Activated CD8-positive, alpha-beta memory T cell treated with anti-CD3 and anti-CD28 coated beads for 1 hour (primary cell): ENCODE measurements at places on chromosomes 16 and 17.

GRCh38 chr17:39527220-39527813 lies 66.0 kb downstream of the CDK12 start:
- DNase-seq = no peak

DNA sequence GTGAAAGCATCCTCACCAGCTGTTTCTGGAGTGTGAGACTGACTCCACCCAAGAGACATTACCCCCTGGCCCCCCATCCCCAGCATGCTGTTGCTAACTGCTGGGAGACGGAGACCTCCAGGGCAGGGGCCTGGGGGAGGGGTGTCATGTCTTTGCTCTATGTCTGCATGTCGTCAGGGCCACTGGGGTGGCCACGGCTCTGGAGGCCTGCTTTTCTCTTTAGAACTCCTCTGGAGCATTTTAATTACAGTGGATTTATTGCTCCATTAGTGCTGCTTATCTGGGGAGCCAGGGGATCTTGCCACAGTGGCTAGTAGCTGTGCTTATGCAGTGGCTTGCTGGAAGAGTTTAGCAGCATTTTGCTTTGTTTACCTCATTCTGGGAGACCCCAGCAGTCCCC lies 32.3 kb downstream of the CLEC16A start:
- no peak for DNase-seq

GRCh38 chr16:19898924-19899604 lies 14.4 kb upstream of the GPRC5B start:
- DNase-seq = no peak

GRCh38 chr16:88628512-88628974 lies 9.8 kb upstream of the IL17C start:
- DNase-seq = no peak

GRCh38 chr17:64920419-64921172 lies 1.3 kb upstream of the LRRC37A3 start:
- no peak for DNase-seq

DNA sequence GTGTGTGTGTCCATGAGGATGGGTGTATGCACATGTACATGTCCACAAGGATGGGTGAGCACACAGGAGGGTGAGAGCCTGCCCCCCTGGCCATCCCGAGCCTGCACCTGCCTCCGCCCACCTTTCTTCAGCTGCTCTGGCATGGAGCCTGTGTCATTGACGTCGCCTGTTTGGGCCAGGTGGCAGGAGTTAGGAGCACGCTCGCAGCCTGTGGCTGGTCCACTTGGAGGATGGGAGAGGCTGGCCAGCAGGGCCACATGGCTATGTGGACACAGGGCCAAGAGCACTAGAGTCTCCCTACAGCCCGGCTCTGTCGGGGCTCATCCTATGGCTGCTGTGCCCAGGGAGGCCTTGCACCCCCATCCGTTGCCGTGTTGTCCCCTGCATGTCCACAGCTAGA lies 21.4 kb downstream of the BAHCC1 start:
- DNase-seq = no peak

- no peak for DNase-seq
Observed at GRCh38 chr16:73214825-73215677, 167.1 kb upstream of the ZFHX3 start.

DNA sequence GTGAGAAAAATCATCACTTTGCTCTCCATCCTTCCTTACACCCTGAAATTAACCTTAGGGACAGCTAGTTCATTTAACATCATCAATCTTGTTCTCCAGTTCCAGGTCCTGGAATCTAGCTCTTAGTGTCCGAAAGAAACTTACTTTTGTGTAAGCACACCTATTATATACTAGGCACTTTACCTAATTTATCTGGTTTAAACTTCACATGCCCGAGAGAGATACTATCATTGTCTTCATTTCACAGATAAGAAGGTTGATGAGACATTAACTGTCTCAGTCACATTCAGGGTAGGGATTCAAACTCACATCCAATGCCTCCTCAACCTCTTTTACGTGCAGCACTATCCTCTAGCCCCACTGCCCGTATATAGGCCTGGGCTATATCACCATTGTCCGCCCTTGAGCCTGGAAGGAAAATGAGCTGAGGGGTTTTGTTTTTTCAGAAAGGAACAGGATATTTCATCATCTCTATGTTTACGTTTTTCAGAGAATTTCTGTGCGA lies 501 bp upstream of the AP2B1 start:
- DNase-seq = no peak

- DNase-seq = no peak
Observed at GRCh38 chr16:48217708-48218107, 26.4 kb upstream of the LONP2 start.

DNA sequence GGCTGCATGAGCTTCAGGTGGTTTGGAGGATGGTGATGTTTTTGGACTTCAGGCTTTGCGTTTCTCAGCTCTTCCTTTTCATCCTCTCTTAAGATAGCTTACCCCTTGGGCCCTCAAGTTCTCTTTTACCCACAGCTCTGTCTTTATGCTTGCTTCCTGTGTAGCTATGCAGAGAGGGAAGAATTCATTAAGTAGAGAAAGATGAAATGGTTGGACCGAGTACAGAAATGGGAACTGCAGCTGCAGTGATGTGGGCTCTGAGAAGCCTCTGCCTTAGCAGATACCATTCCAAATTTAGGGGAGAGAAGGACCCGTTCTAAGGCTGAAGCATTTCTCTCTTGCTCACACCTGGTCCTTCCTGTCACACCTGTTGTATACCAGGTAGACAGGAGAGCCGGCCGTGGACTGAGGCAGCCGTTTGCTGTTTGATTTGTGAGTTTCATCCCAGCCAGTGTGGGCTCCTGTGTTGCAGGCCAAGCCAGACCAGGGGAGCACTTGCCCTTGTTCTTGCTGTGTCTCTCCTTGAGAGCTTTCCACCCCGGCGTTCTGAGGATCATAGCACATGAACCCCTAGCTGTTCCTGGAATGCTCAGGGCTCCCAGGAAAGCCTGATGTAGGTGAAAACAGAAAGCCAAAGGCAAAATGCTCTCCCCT lies 392.7 kb downstream of the CPPED1 start:
- no peak for DNase-seq

- no peak for DNase-seq
Observed at GRCh38 chr16:88356727-88357199, 26.0 kb upstream of the ZNF469 start.

GRCh38 chr16:15427648-15428239 lies 6.6 kb upstream of the BMERB1 start:
- no peak for DNase-seq

- DNase-seq = no peak
Observed at GRCh38 chr17:4393806-4394205, 27.3 kb upstream of the UBE2G1 start.

DNA sequence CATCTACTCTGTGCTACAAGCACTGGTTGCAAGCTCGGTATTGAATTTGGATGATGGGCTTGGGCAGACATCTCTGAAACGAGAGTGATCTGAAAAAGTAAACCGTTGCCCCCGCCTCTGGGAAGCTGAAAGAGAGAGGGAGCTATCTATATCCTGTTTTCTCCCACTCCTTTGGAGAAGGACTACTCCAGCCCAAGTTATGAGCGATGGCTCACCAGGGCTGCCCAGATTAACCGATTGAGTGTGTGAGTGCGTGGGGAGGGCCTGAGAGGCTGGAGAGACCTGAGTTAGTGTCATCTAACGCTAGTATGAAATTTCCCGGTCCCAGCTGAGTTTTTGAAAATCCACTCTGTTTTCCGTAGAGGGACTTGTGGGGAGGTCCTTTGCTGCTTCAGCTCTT lies 11.5 kb downstream of the MGAT5B start:
- DNase-seq = no peak

GRCh38 chr17:81672504-81672903 lies 6.0 kb downstream of the CCDC137 start:
- no peak for DNase-seq

- DNase-seq = no peak
Observed at GRCh38 chr16:29804455-29805231, 1.7 kb upstream of the MAZ start.
